GM18507 (cell line): ENCODE measurements at places on chromosomes 12 and 14.
A peak's percentile ranks its signal among the peaks of the same experiment; 100 is the strongest.

DNA sequence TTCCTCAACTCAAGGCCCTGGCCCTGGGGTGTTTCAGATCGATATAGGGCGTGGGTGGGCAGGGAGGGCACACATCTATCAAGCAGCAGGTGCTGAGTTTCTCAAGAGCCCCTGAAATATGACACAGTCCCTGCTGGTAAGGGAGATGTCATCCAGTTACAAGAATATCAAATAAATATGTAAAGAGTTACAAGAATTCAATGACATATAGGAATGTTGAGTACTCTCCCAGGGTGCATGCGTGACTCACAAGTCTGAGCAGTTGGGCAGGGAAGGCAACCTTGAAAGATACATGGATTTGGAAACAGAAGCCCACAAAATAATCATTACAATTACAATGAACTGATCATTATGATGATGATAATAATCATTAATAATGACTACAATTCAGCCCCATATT is 35.2 kb downstream of the MVK start:
- no peak for DNase-seq

DNA sequence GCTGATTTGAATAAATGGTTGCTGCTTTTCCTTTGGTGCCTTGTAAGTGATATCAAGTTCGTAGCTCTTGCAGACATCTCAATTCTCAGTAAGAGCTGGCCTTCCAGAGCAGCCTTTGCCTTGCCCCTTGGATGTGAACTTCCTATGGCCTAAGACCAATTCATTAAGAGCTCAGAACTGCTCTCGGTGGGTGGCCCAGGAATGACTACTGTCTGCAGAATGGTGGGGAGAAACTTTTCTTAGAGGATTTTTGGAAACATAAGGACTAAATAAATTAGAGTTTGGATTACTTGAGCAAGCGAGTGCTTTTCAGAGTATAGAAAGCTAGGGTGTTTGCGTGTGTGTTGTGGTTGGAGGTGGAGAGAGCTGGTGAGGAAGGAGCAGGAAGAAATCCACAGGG is 306.4 kb upstream of the TBX3 start:
- no peak for DNase-seq

GRCh38 chr14:69985463-69985862 is 106.2 kb downstream of the SMOC1 start:
- no peak for DNase-seq

DNA sequence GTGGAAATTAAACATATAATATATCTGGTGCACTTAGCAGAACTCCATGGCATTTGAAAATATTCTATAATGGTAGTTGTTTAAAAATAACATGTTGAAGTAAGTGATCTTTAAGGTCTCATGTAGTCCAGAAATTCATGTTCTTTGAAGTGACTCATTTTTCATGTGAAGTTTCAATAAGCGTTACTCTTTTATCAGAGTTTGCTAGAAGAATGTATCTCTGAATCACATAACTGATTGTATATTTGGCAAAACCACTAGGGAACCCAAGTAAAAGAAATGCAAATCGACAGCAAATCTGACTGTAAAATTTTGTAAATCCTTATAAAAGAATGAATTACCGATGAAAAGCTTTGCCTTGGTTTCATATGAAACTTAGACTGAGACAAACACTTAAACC is 463.3 kb downstream of the TMTC2 start:
- DNase-seq: no peak

DNA sequence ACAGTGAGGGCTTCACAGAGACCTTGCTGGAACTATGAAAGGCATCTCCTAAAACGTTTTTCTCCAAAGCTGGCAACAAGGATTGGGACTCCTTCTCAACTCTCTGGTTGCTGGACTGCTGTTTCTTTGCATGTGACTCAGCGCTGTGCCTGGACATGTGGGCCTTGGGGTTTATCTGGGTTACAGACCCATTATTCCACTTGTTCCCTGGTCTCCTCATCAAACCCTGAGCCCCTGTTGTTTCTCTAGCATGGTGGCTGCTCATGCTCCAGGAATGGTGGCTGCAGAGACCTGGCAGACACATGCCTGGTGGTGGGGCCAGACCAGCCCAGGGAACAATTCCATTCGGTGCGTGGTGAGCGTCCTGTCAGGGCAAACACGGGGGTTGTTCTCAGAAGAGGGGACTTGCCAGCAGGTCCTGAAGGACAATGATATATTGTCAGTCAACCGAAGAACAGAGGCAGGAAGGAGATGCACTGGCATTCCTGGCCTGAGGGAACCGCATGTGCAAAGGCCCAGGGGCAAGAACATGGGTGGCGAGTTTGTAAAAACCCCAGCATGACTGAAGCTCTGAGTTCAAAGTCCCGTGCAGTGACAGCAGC is 320.1 kb upstream of the RTL1 start:
- DNase-seq: no peak

- DNase-seq: no peak
Measured at GRCh38 chr12:46101485-46101869, 111.1 kb upstream of the SCAF11 start.

- DNase-seq: no peak
Measured at GRCh38 chr14:78637489-78637888, 467.3 kb downstream of the NRXN3 start.

GRCh38 chr12:24386836-24387235 is 437.4 kb upstream of the SOX5 start:
- no peak for DNase-seq

DNA sequence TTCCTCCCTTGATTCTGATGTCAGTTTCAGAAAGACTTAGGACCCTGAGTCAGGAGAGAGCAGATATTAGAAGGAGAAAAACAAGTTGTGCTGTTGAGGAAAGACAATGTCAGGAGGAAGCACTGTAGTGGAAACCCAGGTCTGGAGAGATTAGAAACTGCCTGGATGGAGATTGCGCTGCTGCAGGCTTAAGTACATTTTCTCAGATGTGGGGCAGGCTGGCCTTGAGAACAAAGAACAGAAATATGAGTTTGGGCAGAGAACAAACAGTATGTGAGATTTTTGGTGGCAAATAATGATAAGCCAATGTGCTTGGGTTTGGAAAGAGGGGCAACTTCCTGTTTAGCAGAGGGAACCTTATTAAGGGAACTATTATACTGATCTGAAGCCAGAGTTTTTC is 74.3 kb upstream of the PRMT8 start:
- DNase-seq: no peak

GRCh38 chr12:54549774-54550451 is 512 bp downstream of the PDE1B start:
- no peak for DNase-seq

GRCh38 chr14:59939828-59940227 is 19.9 kb downstream of the LRRC9 start:
- DNase-seq: no peak

DNA sequence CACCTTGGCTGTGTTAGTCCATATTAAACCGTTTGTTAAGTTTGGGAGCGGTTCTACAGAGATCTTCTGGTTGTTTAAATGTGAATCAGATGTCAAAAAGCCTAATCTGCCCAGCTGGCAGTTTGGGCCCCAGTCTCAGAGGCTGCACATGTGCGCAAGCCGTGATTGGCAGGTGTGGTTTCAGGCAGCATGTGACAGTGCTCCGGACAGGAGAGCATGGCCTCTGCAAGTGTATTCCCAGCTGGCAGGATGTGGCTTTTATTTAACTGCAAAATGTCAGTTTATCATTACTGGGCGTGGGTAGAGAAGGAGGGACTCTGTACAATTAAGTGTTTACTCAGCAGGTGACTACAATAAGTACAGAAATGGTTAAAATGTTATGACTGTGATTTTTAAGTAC is 77.5 kb downstream of the PELI2 start:
- DNase-seq: peak; percentile 20

DNA sequence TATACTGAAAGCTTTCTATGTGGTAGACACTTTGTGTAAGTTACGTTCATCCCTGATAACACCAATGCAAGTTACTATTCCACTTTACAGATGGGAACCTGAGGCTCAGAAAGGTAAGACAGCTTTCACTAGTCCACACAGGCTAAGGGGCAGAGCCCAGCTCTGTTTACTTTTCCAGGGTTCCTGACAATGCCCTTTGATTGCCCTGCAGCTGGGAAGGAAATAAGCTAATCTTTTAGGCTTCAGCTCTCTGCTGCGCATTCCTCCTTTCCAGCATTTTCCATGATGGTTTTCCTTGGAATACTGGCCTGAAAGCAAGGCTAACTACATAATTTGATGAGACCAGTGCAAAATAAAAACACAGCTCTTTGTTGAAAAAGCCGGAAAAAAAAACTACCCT is 185.7 kb upstream of the BTG1 start:
- no peak for DNase-seq
